ENCODE measurements at places on chromosomes 11 and 22.
A peak's percentile ranks its signal among the peaks of the same experiment; 100 is the strongest.

DNA sequence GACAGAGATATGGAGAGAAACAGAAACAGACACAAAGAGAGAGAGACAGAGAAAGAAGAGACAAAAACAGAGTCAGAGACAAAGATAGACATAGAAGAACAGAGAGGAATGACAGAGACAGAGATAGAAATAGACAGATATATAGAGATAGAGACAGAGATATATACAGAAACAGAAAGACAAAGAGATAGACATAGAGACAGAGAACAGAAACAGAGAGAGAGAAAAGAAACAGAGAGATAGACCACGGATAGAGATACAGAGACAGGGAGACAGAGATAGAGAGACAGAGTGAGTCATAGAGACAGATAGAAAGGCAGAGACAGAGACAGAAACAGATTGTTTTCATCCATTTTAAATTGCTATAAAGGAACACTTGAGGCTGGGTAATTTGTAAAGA, 12.3 kb upstream of the MPEG1 start:
- DNase-seq = no peak

DNA sequence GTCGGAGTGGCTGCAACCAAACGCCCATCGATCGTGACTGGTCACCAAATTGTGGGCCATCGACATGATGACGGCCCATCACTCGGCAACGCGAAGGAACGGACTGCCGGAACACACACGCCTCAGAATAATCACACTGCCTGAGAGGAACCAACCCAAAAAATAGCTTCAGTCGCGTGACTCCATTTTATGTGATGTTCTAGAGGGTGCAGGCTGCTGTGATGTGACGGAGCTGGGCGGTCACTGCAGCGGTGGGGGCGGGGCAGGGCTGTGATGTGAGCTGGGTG, 174.6 kb downstream of the CTTN start:
- no peak for DNase-seq

GRCh38 chr11:61369372-61370348, 7.5 kb downstream of the TMEM138 start:
- DNase-seq = no peak

- no peak for DNase-seq
These were observed 131.2 kb downstream of the TTC28 start for GRCh38 chr22:28548406-28548805.

GRCh38 chr11:78795621-78796261, 221.1 kb upstream of the NARS2 start:
- DNase-seq = no peak

DNA sequence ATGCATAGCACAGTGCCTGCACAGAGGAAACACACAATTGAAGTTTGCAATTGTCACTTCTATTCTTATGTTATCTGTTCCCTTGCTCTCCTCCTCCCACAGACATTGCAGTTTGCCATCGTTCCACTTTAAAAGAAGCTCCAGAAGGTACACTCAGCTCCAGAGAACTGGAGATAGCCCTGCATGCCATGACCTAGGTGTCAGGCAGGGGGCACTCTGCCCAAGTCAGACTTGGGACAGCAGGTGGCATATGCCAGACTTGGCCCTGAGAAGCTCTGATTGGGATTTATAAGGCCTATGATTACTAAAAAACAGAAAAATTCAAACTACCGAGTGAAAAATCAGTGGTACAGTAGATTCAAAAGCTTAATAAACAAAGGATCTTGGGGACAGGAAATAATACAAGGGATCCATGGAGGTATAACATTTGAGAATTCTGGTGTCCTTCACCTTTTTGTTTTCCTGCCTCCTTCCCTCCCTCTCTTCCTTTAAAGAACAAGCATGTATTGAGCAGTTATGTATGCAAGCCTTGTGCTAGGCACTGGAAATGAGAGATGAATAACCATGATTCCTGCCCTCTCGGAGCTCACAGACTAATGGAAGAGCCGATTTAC, 40.0 kb downstream of the TENM4 start:
- peak; percentile 22 for DNase-seq

- DNase-seq = no peak
These were observed 60.0 kb downstream of the THAP12 start for GRCh38 chr11:76320929-76321328.

- DNase-seq = peak; percentile 38
These were observed 45.0 kb downstream of the OR4C6 start for GRCh38 chr11:55707029-55707428.

DNA sequence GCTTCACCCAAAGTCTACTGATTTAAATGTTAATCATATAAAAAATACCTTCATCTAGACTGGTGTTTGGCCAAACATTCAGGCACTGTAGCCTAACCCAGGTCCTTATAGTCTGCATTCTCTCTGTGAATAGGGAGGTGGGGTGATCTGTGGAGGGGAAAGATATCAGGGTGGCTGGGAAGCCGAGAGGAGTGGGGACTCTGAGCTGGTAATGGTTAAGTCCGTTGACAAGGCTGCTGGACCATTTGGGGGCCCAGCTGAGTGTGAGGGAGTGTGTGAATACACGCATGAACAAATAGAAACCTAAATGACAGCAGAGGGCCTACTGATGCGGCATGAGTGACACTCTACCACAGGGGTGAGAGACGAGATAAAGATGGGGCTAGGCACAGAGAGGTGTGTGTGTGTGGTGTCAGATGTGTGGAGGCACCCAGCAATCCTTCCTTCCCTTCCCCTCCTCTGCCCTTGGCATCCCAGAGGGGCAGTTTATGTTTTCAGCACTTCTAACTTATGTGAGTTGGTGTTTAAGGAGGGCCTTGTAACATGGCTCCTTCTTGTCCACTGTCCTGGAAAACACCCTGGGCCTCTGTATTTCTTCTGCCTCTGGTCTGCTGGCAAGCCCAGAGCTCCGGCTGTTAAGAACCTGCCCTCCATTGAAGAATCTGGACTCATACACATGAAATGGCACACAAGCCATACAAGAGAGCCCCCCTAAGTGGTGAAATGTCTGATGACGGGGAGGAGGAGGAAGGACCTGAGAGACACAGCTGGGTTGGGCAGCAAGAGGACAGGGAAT, 249.1 kb upstream of the TBCEL start:
- DNase-seq = no peak

- peak; percentile 4 for DNase-seq
These were observed 1.3 kb downstream of the HIRA start for GRCh38 chr22:19429950-19430889.

GRCh38 chr11:72812967-72813739, 1.1 kb upstream of the ATG16L2 start:
- DNase-seq = peak; percentile 91

GRCh38 chr11:124233376-124233775, 7.5 kb upstream of the OR8G1 start:
- DNase-seq = no peak

DNA sequence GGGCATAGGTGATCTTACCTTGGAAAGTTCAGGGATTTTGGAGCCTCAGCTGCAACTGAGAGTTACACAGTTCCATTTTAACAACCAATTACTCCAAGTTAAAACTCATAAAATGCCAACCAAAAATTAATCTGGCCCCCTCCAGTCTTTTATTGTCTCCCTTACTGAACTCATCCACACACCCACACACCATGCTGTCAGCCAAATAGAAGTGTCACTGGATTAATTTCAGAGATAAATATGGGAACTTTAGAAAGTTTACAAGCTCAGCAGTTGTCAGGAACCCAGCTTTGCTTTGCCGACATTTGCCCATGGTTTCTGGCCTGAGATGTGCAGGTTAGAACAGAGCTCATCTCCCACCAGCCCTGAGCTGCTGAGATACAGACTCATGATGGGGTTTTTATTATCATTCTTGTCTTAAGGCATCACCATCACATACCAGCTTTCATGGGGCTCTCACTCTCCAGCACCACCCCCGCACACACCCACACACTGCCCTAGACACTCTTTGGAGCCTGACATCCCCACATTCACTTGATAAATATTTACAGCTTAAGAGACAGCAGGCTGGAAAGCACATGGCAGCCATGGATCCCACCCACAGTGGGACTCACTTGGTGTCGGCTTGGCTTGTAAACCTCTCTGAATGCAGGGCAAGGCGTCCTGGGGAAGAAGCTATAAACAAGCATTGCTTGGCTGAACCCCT, 23.7 kb upstream of the CTR9 start:
- no peak for DNase-seq

DNA sequence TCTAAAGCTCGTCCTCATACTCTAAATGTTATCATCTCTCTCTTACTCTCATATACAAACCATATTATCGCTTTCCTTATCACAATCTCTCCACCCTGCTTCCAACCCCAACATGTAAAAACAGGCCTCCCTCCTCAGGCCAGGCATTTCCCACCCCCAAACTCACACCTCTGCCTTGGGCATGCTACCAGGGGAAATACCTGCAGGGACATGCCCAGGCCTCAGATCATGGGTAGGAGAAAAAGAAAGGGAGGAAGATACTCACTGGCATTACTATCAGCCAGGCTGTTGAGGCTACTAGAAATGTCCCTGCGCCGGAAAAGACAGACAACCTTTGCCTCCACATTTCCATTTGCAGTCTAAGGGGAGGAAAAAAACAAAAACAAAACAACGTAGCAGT, 1.8 kb downstream of the MTA2 start:
- DNase-seq = no peak

DNA sequence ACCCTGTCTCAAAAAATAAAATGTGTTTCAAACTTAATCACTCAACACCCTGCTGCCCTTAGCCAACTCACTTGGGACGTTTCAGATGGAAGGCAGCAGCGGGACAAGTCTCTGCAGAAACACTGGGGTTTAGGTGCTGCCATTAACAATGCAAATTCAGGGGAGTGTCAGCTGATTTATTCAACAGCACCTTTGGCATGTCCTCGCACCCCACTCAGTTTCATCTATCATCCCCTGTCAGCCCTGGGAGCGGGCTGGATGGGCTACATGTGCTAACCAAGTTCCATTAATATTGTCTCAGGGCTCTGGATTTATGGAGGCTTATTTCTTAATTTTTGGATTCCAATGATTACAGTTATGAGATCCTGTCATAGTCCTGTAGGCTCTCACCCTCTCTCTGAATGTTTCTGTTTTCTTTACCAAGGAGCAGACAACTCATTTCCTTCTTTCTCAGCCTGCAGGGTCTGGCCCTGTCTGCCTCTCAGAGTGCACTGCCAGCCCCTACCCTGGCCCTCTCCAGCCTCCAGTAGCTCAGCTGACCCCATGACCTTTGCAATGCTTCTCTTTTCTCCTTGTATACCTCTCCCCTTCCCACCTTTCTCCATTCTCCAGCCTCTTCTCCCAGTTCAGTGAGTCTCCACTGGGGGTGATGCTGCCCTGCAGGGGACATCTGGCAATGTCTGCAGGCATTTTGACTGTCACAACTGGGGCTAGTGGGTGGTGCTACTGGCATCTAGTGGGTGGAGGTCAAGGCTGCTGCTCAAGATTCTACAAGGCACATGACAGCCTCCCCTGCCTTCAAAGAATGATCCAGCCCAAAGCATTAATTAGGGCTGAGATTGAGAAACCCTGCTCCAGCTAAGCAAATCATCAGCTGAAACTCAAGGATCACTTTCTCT, 79.0 kb downstream of the APIP start:
- no peak for DNase-seq

DNA sequence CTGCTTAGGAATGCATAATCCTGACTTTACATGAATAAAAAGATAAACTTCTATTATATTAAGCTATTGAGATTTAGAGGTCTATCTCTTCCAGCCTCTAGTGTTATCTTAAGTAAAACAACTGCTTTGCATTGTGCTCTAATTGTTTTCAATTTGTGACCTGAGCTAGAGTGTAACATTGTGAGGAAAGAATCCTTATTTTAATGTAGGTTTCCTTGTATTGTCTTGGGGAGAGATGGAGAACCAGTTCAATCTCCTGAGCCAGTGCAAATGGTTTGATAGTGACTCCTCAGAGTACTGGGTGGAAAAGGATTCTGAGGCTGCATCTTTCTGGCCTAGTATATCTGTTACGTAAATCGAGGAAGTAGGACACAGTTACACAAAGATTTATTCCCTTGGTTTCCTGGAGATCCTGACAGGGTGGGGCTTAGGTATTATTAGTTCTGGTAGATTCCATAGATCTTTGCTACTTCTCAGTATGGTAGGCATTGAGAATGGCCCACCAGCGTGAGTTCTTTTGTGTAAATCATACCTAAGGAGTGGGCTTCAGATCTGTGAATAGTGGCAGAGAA, 683.5 kb upstream of the CCDC179 start:
- no peak for DNase-seq

DNA sequence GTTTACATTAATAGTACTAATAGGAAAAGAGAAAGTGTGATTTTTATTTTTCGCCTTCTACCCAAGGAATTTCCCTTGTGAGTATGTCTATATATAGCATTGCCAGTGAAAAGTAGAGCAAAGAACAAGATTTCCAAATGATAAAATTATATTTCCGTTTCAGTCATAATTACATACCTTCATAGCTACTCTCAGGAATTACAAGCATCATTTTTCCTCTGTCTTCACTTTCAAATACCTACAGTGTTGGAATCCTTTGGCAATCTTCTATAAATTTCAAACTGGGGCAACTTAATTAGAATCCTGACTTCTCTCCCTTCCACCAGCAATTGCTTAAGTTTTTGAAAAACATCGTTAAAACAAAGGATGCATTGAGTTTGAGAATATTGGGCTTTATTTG, 35.5 kb upstream of the SPON1 start:
- DNase-seq = no peak

- DNase-seq = no peak
These were observed 290.2 kb downstream of the ETS1 start for GRCh38 chr11:128297091-128297651.

Data from A549 (cell line).